Stimulated activated CD8-positive, alpha-beta memory T cell treated with anti-CD3 and anti-CD28 coated beads, Interleukin-15, amount 100 ng/mL, for 48 hours (primary cell): ENCODE measurements at places on chromosomes 11 and 22.
A peak's percentile ranks its signal among the peaks of the same experiment; 100 is the strongest.

GRCh38 chr22:50112151-50113118, 22.6 kb downstream of the MOV10L1 start:
- DNase-seq: no peak

GRCh38 chr22:34333285-34333684, 413.0 kb upstream of the LARGE1 start:
- no peak for DNase-seq

GRCh38 chr11:11416917-11417316, 63.9 kb upstream of the CSNK2A3 start:
- no peak for DNase-seq

DNA sequence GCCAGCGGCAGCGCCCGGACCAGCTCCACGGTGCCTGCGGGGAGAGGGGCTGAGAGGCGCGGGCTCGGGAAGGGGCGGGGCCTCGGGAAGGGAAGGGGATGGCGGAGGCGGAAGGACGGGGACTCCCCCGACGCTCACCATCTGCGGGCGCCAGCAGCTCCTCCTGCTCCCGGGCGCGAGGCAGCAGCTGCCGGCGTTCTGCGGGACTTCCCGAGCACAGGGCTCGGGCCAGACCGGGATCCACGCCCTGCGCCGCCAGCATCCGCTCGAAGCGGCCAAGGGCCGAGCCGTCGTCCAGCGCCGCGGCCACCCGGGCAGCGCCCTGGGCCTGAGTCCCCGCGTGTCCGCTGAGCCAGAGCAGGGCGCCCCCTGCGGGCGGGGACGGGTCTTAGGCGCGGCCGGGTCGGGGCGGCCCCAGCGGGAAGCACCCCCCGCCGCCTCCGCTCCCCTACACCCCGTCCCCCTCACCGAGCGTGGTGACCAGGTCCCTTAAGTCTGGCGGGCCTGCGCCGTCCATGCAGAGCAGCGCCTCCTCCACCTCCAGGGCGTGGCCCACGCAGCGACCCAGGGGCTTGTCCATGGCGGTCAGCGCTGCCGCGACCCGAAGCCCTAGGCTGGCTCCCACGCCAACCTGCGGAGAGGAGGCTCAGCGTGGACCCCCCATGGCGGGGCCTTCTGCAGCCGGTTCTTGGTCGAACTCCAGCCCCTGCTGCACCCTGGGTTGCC, 873 bp upstream of the SCO2 start:
- peak; percentile 83 for DNase-seq

GRCh38 chr22:31393893-31394292, 5.5 kb upstream of the DRG1 start:
- DNase-seq: no peak

DNA sequence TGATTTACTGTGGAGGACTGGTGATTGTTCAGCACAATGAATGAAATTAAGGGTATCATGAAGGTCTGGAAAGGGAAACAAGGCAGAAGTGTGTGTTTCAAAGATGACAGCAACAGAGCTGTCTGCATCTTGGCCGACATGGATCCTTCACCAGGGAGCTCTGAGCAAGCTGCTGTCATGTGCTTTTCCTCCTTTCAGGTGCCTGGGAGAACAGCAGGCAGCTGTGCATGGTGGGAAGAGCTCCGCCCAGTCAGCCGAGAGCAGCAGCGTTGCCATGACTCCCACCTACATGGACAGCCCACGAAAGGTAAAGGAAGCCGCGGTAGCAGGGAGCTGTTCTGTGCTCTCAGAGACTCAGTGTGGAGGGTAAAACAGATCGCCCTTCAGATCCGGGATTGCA, 87.1 kb upstream of the YWHAH start:
- DNase-seq: no peak
